Foreskin melanocyte (primary cell): ENCODE measurements at places on chromosomes 6 and 20.

DNA sequence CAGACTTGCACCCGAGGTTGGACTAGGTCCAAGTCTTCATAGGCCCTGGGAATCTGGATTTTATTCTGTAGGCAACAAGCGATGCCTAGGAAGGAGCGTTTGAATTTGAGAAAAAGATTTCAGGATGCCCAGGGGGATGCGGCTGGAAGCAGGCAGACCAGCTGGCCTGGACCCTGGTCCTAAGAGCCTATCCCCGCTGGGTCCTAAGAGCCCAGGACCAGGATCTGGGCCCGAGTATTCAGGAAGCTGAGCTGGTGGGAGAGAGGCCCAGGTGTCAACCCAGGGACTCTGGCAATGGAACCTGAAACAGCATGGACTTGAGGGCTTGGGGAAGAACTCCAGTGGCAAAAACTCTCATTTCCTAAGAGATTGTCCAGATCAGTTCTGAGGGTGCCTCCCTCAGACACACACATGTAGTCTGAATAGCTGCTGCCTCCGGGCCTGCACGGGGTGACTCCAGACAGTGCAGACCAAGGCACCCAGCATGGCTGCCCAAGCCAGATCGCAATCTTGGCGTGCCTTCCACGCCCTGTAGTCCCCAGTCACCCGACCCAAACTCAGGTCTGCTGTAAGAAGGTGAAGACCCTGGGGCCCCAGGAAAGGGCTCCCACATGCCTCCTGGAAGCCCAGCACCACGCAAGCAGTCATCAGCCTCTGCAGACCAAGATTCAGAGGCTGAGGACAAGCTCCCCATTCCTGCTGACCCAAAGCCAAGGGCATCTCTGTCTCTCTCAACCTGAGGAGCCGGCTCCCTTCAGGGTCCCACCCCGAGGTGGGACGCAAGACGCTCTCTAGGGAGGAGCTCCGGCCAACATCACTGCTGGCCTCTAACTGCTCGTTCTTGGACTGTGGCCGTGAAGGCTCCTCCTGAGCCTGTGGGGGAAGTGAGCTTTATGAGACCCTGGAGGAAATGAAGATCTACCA is 34.4 kb downstream of the RRBP1 start:
- no peak for DNase-seq

DNA sequence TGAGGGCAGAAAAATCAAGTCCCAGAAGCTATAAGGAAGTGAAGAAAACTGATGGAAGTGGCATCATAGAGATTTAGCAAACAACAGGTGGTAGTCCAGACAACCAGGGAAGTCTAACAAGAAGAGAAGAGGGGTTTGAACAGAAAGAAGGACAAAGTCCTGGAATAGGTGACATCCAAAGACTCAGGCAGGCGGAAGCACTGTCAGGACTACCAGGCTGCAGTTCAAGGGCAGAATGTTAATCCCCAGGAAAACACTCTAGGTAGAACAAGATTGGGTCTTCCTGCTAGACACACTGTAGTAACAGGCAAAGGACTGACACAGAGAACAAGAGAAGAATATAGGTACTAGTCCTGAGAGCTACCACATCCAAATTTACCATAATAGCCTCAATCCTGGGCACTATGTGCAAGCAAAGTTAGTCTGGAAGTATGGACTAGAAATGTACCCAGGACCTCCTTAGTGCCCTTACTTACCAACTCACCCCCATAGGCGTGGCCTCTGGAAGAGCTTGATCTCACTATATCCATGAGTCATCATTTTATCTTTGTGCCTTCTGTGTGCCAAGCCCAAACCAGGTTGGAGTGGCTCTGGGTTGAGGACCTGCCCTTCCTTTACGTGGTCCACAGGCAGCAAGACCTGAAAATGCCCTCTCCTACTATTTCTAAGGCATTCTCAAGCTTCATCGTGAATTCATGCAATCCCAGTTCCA is 2.2 kb upstream of the EPB41L2 start:
- DNase-seq: no peak

- DNase-seq: no peak
Observed at GRCh38 chr6:79782792-79783580, 151.9 kb downstream of the SH3BGRL2 start.

DNA sequence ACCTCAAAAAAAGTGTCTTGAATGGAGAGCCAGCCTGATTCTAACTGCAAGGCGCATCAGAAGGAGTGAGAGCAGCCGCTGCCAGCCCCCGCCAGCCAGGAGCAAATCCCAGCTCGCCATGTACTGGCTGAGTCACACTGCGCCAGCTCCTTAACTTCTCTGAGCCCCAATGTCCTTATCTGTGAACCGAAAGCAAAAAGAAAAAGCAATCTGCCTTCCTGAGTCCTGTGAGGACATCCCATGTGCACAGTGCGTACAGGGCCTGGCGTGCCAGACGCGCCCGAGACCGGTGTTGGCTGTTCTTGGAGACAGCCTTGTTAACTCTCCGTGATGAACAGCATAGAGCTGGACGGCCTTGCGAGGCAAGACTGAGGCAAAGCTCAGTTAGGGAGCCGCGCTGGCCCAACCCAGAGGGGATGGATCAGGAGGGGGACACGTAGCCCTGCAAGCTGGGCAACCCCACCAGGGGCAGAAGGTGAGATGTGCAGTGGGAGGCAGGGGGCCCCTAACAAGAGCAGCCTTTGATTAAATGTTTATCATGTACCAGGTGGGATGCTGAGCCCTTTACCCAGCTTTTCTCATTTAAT is 122.7 kb downstream of the AGPAT4 start:
- DNase-seq: no peak

- no peak for DNase-seq
Observed at GRCh38 chr6:56238352-56238751, 9.0 kb downstream of the COL21A1 start.

- DNase-seq: no peak
Observed at GRCh38 chr6:28597924-28598722, 72.4 kb downstream of the GPX5 start.

GRCh38 chr6:153044295-153044694 is 41.8 kb upstream of the MTRF1L start:
- no peak for DNase-seq

DNA sequence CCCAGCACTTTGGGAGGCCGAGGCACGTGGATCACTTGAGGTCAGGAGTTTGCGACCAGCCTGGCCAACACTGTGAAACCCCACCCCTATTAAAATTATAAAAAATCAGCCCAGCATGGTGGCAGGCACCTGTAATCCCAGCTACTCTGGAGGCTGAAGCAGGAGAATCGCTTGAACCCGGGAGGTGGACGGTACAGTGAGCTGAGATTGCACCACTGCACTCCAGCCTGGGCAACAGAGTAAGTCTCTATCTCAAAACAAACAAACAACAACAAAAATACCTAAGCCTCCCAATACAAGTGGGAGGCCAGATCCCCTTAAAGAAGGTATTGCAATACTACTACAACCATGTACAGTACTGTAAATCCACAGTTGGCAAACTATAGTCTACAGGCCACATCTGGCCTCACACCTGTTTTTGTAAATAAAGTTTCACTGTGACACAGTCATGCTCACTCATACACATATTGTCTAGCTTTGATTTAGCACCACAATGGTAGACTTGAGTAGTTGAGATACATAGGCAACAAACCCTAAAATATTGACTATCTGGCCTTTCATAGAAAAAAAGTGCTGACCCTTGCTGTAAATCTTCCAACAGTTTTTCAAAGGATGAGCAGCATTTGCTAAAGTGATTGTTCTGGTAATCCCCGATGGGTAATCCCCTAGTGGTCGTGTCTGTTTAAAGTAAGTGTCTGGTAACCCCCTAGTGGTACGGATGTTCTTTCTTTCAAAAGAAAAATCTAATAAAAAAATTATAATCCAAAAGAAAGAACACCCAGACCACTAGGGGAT is 202.0 kb downstream of the RNGTT start:
- DNase-seq: no peak

DNA sequence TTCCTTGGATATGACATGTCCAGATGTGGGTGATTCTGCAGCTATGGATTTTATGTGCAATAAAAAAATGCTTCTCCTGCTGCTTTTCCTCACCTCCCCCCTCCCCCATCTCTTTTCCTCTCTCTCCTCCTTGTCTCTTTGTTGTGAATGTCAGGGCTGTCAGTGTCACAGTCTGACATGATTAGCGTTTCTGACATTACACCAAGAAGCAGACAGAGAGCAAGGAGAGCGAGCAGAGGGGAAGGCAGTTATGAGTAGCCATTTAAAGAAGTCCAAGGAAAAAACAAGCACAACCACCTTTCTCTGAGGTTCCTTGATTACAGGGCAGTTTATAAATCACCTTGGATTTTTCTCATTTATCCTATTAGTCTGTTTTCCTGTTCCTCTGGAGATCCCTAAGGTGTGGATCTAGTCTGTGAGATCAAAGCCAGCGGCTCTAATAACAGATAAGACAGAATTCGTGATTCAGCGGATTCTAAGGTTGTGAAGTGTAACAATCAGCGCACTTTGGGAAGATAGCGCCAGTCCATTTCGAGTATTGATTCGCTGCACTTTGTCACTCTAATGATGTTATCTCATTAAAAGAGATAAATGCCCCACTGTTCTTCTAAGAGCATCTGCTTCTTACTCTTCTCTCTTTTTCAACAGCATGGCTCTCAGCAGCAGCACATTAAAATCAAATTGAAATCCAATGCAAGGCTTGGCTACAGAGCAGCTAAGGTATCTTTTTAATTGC is 101.4 kb downstream of the BACH2 start:
- no peak for DNase-seq

- no peak for DNase-seq
Observed at GRCh38 chr20:36830791-36831691, 44.9 kb upstream of the TLDC2 start.

DNA sequence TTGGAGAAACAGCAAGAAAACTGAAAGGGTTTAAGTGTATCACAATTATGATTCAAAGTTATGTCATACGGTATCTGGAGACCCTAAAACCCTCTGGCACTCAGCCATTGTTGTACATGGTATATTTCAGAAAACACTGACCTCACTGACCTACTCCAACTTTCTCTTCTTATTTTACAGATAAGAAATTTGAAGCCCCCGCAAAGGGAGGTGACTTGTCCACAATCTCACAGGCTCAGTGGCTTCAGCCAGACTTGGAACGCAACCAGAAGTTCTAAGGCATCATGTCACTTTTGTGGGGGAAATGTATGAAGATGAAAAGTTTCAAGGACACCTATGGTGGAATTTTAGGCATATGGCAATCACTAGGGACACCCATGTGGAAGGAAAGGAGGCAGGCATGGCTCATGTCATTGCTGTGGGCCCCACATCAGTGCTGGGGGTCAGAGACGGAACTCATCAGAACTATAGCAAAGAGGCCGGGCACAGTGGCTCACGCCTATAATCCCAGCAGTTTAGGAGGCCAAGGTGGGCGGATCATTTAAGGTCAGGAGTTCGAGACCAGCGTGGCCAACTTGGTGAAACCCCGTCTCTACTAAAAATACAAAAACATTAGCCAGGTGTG is 5.2 kb upstream of the TRIB3 start:
- no peak for DNase-seq

DNA sequence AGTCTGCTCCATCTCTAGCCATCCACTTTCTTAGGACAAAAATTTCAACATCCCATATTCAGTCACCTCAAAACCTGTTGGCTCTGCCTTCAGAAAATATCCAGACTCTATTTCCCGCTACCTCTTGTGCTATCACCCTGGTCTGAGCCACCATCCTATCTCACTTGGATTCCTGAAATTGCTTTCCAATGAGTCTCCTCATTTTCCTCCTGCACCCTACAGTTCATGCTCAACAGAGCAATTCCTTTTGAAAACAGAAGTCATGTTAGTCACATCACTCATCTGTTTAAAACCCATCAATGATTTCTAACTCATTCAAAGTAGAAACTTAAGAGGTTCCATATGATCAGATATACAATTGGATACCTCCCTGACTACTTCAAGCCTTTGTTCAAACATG is 229.9 kb downstream of the ADGRG6 start:
- no peak for DNase-seq

DNA sequence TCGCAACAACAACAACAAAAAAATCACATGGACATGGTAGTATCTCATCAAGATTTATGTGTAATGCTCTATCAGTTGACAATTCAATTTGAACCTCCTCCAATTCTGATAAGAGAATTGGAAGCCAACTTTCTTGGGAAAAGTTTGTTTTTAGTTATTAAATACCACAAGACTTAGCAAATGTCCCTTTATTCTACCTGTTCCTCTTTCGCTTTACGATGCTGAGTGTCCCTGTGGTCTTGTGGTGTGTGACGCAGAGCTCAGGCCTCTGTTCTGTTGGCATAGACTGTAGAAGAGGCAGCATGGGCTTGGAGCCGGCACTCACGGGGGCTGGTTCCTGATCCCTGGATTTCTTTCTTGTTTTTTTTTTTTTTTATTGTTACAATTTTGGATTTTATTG is 76.7 kb downstream of the PSMB1 start:
- DNase-seq: no peak

DNA sequence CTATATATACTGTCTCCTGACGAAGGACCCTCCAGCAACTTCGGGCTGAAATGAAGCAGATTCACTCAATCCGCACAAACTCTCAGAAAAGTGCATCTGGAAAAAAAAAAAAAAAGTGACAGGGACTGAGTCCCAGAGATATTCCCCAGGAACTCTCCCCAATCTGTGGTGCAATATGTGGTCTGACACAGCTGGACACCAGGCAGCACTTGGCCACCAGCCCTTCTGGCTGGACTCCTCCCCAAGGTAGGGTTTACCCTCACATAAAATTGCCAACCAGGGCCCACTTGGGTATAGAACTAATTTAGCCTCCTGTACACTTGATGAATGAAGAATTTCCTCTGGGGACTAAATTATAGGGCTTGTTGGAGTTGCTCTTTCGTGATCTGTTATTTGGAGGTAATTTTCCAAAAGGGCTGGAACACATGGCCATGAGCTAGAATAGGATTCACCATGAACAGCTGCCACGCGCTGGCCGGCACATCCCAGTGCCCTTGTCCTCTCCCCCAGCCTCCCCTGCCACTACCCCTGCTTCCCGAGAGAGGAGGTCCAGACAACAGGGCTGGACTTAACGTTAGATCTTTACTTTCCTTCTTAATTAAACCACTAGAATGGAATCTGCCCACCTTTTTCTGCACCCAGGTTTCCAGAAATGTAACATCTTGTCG is 379.2 kb downstream of the BMP2 start:
- DNase-seq: no peak

DNA sequence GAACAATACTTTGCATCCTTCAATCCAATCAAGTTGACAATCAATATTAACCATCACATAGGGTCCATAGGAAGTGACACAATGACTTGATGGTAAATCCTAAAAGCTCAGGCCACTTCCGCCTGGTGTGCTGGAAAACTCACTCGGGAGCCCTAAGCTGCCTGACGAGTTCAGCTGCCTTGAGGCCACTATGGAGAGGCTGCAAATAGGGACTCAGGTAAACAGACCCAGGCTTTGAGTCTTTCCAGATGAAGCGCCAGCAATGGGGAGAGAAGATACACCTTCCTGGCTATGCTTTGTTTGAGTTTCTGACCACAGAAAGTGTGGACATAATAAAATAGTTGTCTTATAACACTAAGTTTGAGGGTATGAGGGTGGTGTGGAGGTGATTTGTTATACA is 112.6 kb downstream of the GPR63 start:
- no peak for DNase-seq

GRCh38 chr6:11607383-11607782 is 69.8 kb downstream of the TMEM170B start:
- DNase-seq: no peak

DNA sequence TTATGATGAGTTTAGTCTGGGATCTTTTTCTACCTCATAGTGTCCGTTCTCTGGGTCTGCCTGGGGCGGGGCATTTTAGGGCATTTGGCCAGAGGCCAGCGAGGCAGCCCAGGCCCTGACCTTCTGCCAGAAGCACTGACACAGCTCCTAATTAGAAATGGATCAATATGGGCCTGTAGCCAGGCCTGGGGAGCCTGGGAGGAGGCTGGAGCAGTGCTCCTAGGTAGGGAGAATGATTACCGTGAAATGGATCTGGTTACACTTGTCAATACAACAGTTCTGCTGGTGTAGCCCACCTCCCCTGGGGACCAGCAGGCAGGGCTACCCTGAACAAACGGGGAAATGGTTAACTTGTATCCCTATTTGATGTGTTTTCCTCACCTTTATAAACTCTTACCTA is 23.0 kb downstream of the RALY start:
- no peak for DNase-seq
